M059J (cell line): ENCODE measurements at places on chromosomes 13 and 19.

GRCh38 chr13:39226359-39226758, 188.1 kb downstream of the NHLRC3 start:
- DNase-seq = no peak

GRCh38 chr13:56393549-56393948, 747.2 kb upstream of the PRR20A start:
- no peak for DNase-seq

DNA sequence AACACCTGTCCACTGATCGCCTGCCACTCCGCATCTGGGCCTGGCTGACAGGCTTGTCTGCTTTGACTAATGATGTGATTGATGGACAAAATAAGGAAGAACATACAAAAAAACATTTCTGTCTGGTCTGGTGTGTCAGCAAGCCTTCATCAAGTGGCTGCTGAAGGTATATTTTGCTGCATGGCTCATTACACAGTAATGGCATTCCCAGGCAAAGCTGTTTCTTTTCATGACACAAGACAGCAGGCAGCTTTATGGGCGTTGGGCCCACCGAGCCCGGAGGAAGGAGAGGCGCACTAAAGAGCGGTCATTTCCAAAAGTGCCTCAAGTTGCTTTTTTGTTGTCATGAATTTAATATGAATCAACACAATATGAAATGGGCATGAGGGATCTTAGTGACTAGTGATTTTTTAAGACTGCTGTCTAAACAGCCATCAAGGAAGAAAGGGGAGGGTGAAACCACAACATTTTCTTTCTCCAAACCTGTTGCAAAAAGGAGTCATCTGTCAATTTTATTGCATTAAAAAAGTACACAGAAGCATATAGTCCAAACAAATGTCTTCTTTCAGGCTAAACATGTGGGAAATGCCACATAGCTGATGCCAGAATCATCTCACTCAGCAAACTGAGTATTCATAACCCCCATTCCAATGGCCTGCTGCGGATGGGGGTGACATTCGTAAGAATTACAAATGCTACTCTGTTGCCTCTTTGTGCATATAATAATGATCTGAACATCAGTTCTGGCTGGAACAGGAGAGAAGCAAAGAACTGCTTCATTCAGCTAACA, 476.6 kb downstream of the ZNF536 start:
- no peak for DNase-seq

- DNase-seq = no peak
Observed at GRCh38 chr13:41706152-41706551, 248.8 kb downstream of the RGCC start.

DNA sequence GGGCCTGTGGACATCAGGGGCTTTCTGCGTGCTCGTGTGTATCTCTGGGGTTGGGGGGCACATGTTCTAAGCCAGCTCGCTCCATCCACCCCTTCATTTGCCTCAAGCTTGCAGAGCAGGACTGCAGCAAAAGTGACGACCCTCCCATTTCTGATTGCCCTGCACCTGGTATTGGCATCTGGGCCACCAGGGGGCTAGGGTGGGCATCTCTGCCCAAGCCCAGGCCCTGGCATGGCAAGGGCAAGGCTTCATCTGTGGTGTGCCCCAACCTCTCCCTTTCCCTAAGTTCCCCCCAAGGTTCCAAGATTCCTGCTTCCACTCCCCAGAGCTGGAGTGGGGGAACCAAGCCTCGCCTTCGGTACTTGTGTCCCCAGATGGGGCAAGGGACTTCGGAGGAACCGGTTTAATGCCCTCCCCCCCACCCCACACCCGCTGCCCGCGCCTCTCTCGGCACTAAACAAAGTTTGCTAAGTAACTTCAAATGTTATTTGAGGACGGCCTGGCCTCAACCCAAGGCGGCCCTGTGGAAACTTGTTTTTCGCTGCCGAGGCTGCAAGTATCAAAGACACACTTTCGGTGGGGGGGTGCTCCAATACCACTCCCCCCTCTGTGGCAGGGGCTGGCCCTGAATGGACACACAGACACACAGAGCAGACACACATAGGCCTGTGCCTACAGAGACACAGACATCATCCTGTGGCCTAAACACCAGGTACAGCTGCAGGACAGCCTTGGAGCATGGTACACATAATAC, 12.2 kb downstream of the NFIX start:
- no peak for DNase-seq

DNA sequence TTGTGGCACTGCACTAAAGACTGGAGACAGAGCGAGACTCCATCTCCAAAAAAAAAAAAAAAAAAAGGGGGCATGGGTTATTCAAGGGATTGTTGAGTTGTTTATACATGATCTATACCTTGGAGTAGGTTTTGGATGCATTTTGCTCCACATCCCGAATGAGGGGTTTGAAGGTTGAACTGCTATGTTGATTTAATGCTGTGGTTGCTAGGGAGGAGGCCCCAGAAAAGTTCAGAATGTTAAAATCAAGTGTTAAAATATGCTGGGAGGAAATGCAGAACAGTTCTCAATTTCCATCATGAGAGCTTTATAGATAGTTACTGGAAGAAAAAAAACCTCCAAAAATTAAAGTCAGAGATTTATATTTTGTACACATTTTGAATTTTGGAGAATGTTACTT, 116.5 kb downstream of the DNAJC15 start:
- DNase-seq = no peak

DNA sequence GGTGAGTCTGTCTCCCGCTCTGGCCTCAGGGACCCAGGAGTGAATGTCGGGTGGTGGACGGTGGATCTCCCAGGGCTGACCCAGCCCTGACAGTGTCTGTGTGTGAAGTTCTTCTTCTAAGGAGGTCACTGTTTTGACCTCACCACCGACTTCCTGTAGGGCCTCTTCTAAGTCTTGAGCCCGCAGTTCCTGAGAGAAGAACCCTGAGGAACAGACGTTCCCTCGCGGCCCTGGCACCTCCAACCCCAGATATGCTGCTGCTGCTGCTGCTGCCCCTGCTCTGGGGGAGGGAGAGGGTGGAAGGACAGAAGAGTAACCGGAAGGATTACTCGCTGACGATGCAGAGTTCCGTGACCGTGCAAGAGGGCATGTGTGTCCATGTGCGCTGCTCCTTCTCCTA, at the start of gene SIGLEC7:
Gene SIGLEC7, plus strand, starts transcription at position 183 of the 400 bp plus-strand sequence. Its CDS starts 69 bp downstream, at position 252.
- no peak for DNase-seq

- DNase-seq = no peak
Observed at GRCh38 chr19:4594201-4594600, 34.7 kb upstream of the SEMA6B start.

DNA sequence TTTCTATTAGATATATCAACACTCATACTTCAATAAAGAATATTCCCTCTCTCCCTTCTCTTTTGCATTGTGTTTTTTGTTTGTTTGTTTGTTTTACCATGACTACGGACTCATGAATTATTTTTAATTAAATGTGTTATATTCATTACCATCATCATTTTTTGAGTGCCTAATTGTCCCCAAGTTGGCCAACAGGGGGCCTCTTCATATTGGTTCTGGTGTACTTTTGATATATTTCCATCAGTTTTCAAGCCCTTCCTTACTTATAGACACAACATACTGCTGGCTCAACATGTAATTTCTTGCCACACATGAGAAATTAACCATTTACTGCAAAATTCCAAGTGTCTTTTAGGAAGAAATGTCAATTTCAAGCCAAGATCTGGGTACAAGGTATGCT, 54.5 kb upstream of the GPC6 start:
- no peak for DNase-seq

DNA sequence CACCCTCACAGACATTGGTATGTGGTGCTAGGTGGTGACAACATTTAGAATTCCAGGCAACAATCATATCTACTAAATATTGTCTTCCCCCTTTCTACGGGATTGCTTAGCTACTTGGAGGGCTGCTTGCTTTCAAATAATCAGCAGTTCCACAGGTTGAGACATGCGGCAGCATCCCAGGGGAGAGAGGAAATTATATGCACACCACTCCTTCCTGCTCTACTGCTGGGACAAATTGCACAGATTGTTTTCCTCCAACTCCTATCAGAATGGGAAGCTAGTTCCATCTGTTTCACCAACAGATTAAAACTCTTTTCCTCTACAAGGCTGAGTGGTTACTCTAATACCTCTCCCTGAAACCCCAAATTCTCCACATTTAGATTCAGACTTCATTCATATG, 275.4 kb downstream of the DNAJC15 start:
- DNase-seq = no peak

DNA sequence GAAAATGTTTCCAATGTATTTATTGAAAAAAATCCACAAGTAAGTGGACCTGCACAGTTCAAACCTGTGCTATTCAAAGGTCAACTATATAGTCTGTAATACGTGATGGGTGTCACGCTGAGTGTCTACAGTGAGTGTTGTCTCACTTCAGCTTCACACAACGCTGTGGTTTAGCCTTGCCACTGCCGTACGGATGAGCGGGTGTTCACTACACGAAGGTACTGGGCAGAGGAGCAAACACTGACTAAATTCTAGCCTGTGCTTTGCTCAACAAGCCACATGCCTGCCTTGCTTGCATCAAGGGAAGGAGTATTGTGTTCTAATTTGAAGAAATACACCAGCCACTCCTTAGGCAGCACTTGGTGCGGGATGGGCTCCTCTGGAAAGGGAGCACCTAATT, 3.4 kb upstream of the FFAR3 start:
- DNase-seq = no peak

DNA sequence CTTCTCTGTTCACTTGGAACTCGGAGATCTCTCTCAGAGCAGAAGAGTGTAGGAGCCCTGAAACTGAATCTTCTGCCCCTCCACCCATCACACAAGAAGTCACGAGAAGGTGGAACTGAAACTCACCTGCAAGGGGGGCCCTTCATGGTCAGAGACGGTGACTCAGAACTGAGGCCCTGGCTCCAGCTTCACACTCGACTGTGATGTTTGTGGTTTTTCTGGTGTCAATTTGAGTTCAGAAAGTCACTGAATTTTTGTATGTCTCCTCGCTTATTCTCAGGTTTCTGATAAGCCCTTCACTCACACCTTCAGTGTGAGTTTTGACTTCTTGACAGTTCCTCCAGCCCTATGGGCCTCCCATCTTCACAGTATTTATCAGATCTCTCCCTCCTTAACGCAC, 23.1 kb downstream of the SIGLEC5 start:
- no peak for DNase-seq

GRCh38 chr13:67614579-67614978, 384.4 kb upstream of the PCDH9 start:
- no peak for DNase-seq

DNA sequence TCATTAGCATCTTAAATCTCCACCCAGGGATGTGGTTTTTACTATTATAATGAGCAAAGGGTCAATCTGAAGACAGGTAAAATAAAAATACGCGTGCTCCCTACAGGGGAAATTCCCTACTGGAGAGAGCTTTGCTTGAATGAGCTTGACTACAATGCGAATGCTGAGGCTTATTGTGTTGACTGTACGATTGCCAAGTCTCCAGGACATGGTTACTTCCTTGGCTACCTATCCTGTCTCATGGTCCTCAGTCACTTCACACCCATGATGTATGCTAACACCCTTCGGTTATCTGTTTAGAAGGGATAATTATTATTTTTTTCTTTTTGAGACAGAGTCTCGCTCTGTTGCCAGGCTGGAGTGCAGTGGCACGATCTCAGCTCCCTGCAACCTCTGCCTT, 61.7 kb downstream of the ZNF627 start:
- no peak for DNase-seq

- peak; percentile 45 for DNase-seq
Observed at GRCh38 chr19:19551853-19552192, 13.8 kb downstream of the CILP2 start.

GRCh38 chr19:38384209-38385027, 3.4 kb downstream of the GGN start:
- DNase-seq = no peak

DNA sequence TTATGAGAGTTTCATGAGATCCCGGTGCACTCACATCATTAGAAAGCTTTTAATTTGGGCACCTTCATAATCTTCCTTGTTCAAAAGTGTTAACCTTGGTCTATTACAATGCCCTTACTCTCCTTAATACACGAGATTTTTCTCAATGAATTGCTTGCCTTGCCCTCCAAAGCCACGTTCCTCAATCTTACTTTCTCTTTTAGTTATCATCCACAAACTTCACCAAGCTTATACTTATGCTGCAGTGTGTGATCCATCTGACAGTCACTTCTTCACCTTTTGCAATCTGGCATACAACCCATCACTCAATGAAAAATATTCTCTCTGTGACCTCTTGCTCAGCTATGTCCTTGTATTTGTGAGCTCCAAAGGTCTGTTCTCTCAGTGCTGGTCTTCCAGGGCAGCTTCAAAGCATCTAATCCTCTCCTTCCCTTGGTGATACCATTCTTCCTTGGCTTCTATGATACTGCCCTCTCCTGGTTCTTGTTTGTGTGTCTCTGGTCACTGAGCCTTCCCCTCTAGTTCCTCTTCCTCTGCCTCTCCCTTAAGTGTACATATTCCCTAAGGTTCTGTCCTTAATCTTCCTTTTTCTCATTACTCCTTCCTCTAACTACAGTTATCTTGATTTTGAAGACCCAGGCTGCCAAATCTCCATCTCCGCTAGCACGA, 202.2 kb upstream of the STARD13 start:
- DNase-seq = peak; percentile 76

DNA sequence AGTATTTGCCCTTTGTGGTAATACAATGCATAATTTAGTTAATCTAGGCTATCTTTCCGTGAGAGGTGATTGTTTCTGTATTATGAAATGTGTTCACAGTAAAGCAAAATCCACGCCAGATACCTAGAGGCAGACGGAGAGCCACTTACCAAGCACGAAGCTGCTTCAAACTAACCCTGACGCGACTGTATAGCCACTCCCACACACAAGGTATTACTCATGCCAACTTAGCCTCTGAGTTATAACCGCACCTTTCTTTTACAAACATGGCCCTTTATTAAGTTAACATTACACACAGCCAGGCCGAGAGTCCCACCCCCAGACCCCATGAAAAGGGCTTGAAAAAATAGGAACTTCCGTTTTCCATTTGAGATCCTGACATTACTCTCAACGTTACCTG, 185.7 kb downstream of the ABCC4 start:
- no peak for DNase-seq

DNA sequence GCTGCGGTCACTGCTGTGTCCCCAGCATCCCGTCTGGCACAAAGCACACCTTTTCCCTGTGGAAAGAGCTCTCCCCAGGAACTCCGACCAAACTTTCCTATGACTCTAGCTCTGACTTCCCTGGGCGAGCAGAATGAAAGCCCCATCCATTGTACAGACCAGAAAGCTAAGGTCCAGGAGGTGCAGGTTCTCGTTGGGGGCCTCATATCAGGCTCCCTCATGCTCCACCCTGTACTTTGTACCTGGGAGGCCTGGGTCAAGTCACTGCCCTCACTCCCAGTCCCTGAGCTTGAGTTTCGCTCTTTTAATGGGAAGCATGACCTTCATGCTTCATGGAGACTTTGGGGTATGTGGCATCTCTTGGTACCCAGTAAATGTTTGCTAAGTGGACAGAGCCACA, 18.4 kb downstream of the CYTH2 start:
- DNase-seq = peak; percentile 35

GRCh38 chr19:55255618-55256423, 3.0 kb downstream of the PPP6R1 start:
- DNase-seq = peak; percentile 49

DNA sequence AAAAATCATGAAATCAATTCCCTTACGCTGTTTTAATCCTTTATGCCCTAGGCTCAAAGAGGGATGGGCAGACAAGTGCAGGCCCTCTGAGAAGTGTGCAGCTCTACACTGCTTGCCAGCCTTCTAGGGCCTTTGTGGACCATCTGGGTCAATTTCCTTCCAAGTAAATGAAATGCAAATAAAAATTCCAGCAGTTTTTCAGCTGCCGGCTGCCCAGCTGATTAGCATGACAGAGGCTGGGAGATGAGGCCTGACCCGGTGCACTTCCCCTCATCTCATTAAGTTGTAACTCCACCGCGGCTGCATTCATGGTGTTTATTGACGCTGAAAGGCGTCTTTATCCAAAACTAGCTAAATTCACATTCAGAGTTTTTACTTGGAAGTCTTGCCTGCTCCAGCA, 47.5 kb upstream of the GSX1 start:
- no peak for DNase-seq

- peak; percentile 55 for DNase-seq
Observed at GRCh38 chr19:48552406-48553322, 692 bp downstream of the SULT2B1 start.
